Fibroblast of lung (primary cell): ENCODE measurements at places on chromosomes 1 and 21. TPM values are rescaled to one million over a fixed set of nuclear protein-coding genes. Genes with fewer than 3 reads are reported as not detected.

Gene CFAP74
- 0.26 TPM in 1 of 2 replicates, not detected in the other for total RNA-seq

Gene PALMD
- total RNA-seq = 0.51 and 1.5 TPM in 2 replicates

Gene SLC16A4
- 42.6 and 64.4 TPM in 2 replicates for total RNA-seq

Gene TRABD2B
- under 0.01 TPM in 2 replicates for total RNA-seq

Gene DBT
- total RNA-seq = 5.4 and 7.9 TPM in 2 replicates

Gene GBP6
- under 0.01 TPM in 1 of 2 replicates, not detected in the other for total RNA-seq

Gene CALML6
- total RNA-seq = under 0.01 and 0.17 TPM in 2 replicates

Gene CFAP45
- total RNA-seq = 0.51 and 1.5 TPM in 2 replicates

Gene SAMD11
- 3.8 and 7.7 TPM in 2 replicates for total RNA-seq
